Gastroesophageal sphincter (tissue), 4 donors: ENCODE measurements at places on chromosomes 1 and 21. TPM values are rescaled to one million over a fixed set of nuclear protein-coding genes. Genes with fewer than 3 reads are reported as not detected.

DNA sequence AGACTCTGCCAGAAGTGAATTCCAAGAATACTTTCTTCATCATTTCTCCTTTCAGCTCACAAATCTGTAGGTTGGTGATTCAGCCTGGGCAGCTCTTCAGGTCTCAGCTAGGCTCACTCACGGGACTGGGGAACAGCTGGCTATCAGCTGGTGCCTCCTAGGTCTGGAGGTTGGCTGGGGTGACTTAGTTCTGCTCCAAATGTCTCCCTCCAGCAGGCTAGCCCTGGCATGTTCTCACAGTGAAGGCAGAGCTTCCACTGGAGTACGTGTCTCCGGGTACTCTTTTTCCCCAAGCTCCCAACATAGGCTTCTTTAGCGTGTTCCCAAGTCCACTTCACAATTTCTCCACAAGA is 12.5 kb upstream of the VAMP4 start:
- ATAC-seq = peak; percentile 50

DNA sequence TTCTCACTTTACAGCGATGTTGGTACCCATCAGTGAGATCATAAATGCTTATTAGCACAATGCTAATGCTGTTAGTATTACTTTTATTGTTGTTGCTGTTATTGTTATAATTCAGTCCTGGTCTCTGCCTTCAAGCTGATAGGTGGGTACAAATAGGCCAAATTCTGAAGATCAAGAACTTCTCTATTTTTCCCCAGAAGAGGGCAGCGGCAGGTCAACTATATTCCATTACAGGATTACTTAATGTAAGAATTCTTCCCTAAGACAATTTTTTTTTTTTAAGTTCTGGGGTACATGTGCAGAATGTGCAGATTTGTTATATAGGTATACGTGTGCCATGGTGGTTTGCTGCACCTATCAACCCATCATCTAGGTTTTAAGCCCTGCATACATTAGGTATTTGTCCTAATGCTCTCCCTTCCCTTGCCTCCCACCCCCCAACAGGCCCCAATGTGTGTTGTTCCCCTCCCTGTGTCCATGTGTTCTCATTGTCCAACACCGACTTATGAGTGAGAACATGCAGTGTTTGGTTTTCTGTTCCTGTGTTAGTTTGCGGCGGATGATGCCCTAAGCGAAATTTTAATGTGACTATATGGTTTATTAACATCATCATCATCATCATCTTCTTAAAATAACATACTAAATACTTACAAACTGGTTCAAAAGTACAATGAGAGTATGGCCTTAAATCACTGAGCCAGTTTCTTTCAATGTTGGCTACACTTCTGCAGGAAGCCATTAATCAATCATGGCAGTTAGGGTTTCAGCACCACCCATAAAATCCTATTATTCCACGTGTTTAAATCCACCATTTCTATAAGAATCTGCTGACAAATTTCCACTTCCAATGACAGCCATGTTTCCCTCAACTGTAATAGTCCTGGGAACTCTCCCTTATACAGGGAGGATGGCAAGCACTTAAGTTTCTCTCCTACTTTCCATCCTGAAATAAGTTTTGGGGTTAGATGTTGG is 19.2 kb downstream of the SLC19A2 start:
- no peak for ATAC-seq

DNA sequence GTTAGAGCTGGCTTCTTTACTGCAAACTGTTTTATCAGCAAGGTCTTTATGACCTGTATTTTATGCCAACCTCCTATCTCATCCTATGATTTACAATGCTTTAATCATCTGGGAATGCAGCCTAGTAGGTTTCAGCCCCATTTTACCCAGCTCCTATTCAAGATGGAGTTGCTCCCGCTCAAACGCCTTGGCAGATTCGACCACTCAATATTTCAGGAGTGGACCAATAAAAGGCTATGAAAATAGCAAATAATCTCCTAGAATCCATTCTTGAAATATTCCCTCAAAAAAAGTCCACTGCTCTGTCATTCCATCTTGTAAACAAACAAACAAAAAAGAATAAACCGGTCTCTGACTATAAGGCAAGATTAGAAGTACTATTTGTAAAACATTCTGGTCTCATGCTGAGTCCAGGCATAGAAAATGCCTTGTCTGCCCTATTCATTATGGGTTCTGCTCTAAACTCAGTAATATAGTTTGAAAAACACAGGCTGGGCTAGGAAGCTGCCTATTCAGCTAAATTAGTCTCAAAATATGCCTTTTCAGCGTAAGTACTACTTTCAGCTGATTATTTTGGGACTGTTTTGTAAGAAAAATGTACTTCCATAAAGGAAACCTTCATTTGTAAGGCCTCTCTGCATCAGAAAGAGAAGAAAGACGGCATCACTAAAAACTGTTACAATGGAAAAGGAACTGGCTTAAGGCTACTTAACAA is 53.0 kb downstream of the TBX19 start:
- ATAC-seq = no peak

GRCh38 chr1:117754061-117754969 is 148.5 kb downstream of the TENT5C start:
- ATAC-seq = peak; percentile 34

- ATAC-seq = no peak
Observed at GRCh38 chr1:22247527-22248245, 104.8 kb upstream of the WNT4 start.

DNA sequence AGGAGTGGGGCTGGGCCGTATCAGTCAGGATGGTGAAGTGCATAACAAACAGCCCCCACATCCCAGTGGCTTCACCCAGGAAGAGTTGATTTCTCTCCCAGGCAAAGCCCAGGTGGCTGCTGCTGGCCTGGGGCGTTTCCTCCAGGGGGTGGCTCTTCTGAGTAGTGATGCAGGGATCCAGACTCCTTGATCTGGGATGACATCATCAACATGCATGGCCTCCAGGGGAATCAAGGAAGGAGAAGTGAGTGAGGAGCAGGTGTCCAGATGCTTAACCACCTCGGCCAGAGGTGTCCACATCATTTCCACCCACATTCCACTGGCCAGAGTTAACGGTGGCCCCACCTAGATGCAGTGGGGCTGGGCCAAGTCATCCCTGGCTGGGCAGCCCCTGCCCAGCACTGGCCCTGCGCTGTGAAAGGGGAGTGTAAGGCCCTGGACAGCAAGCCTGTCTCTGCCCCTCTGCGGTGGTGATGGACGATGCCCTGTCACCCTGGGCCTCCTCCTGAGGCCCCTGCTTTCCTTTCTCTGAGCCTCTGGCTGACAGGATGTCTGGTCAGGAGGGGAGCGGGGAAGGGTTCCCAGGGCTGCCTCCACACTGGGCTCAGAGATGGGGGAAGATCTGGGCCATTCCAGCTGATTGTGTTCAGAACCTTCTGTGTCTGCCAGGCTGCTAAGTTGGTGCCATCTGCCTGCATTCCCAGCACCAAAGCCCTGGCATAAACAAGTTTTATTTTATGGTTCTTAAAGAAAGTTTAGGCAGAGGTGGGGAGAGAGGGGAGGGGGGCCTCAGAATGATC is 598.2 kb downstream of the MATN1 start:
- no peak for ATAC-seq

- ATAC-seq = no peak
Observed at GRCh38 chr1:106954661-106955229, 101.7 kb upstream of the PRMT6 start.

GRCh38 chr1:180962178-180962577 is 49.5 kb downstream of the KIAA1614 start:
- no peak for ATAC-seq

DNA sequence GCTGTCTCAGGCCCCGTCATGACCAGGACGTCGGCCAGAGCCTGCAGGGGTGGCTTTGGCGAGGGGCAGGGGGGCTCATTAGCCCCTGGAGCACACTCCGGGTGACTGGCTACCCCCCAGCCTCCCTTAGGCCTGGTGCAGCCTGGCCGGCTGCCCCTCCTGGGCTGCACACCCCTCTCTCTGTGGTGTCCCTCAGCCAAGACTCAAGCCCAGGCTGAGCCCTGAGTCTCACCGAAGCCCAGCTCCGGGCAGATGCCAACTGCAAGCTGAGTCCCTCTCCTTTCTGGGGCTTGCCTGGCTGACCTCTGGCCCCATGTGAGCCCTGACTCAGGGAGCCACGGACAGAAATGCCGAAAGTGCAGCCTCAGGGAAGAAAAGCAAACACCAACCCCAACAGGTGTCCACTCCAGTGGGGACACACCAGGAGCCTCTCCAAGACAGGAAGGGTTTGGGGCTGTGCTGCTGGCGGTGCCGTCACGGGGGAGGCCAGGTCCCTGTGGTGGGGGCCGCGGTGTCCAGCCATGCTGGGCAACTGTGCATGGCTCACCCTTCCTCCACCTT is 5.3 kb upstream of the IBA57 start:
- ATAC-seq = no peak

Gene SEMA6C
- total RNA-seq = 7.0 TPM

Gene FCGR1A
- 8.6 TPM for total RNA-seq

Gene KRTAP11-1
- total RNA-seq = not detected

Gene OR2T2
- not detected for total RNA-seq

Gene DLGAP3
- 0.12 TPM for total RNA-seq

Gene OR2L13
- not detected for total RNA-seq
